Activated naive CD4-positive, alpha-beta T cell treated with Interleukin-2 at 50 U/mL for 16 hours (primary cell): ENCODE measurements at places on chromosomes 3 and 15.
A peak's percentile ranks its signal among the peaks of the same experiment; 100 is the strongest.

- no peak for DNase-seq
Measured at GRCh38 chr3:63168179-63168578, 109.9 kb upstream of the SYNPR start.

DNA sequence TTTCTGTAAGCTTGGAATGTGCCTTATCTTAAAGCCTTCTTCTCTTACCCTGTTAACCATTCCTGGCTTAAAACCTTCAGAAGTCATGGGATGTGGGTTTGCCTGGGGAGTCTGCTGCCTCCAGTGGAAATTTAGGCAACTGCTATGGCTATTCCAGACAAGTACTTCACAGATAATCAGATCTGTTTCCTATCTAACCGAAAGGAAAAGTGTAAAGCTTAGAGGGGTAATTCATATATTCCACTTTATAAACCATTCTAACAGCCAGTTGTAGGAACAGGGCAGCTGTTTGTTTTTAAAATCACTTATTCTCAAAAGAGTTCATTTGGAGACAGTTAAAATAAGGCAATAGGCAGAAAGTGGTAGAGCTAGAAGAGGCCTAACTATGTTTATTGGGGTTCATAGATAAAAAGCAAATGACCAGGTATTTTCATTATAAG lies 219.9 kb downstream of the TCF12 start:
- no peak for DNase-seq

DNA sequence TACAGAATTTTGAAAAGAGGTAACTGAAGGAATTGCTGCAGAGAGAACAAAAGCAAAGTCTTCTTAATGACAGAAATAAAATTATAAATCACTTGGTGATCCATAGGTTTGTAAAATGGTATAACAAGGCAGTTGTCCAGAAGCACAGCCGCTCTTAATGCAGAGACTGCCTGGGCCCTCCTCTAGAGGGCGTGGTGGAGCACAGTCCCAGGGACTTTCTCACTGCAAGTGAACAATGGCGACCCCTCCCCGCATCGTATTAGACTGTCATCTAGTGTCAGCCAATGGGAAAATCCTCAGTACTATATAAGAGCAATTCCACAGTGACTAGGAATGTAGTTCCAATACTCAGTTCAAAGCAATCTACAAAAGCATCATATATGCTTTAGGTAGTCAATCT lies 26.4 kb upstream of the ZBED2 start:
- DNase-seq, result peak; percentile 28

DNA sequence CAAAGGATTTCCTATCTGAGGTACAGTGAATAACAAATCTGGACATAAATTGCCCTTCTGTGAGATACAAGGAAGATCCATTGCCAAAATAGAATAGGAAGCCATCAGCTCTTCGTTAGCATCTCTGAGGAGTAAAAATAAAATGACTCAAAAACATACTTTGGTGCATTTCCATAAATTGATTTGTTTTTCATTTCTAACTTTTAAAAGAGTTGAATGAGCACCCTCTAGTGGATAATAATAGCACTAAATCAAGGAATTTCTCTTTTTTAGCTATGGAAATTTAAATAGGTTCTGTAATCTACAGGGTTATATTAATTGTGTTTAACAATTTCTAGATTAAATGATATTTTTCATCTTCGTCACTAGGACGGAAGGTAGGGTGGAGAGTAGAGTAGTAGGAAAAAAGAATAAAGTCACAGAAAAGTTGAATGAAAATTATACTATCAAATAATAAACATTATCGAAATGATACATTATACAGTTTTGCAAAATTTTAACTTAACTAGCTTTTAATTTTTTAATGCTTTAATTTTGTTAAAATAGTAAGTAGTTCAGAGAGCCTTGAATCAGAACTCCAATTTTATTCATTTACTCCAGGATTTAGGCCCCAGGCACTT lies 6.4 kb downstream of the NSUN3 start:
- no peak for DNase-seq

- DNase-seq, result no peak
Measured at GRCh38 chr3:82001276-82001923, 240.0 kb upstream of the GBE1 start.

- DNase-seq, result no peak
Measured at GRCh38 chr3:64203216-64203615, 22.1 kb downstream of the PRICKLE2 start.

DNA sequence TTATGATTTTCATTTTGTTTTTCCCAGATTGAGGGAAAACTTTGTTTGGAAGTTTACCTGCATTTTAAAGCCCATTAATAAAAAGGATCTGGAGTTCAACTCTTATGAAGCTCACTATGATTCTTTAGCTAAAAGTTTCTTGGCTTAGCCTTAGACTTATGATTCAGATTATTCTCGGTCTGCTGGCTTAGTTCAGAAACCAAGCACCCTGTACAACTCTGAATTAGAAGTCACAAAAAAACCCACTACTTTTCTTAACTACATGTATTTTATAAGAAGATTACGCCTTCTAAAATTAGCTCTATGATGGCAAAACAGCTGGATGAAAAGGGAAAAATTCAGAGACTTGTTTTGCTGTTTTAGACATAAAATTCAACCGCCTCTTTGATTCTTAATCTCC lies 14.3 kb upstream of the DENND4A start:
- DNase-seq, result no peak

DNA sequence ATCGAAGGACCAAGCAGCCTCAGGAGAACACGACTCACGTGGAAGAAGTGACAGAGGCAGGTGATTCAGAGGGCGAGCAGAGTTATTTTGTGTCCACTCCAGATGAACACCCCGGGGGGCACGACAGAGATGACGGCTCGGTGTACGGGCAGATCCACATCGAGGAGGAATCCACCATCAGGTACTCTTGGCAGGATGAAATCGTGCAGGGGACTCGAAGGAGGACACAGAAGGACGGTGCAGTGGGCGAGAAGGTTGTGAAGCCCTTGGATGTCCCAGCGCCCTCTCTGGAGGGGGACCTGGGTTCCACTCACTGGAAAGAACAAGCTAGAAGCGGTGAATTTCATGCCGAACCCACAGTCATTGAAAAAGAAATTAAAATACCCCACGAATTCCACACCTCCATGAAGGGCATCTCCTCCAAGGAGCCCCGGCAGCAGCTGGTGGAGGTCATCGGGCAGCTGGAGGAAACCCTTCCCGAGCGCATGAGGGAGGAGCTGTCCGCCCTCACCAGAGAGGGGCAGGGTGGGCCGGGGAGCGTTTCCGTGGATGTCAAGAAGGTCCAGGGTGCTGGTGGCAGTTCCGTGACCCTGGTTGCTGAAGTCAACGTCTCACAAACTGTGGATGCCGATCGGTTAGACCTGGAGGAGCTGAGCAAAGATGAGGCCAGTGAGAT lies 26.0 kb downstream of the SYNM start:
- DNase-seq, result no peak

DNA sequence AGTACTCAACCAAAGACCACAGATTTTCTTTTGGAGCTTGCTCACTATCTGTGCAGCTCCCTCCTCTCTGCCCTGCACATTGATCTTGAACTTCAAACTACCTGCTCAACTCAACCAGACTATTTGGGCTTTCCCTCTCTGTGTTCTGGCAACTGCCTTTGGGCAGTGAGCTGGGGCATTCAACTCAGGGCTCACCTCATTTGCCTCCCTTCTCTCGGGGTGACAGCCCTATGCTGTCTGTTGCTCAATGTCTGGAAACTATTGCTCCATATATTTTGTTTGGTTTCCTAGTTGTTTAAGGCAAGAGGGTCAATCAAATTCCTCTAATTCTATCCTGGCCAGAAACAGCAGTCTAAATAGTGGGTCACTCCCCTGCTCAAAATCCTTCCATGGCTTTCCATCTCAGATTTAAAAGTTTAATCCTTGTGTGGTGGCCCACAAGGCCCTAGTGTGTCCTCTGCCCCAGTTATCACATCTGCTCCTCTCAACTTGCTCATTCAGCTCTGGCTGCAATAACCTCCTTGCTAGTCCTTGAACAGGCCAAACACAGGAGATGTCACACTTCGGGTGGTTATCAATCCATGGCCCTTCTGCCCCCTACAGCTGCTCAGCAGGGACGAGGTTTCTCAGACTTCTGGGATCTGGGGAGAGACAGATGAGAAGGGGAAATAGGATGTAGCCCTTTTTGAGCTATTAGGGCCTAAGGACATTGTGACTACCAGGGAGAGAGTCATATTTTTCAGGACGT lies 67.8 kb downstream of the SNRK start:
- no peak for DNase-seq

DNA sequence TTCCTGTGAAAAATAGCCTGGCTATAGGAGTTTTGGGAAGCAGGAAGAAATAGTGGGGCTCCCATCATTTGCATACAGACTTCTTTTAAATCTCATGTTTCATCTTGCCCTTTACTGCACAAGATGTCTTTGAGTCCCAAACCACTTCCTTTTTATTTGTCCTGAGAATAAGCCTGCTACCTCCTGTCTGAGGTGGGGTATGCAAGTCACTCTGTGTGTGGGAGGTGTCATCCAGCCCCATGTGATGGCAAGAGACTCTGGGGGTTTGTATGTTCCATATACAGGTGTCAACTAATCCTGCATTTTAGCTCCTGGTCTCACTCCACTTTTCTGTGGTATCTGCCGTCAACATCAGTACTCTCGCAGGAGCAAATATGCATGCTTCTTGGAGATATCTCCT lies 102.0 kb downstream of the OTOL1 start:
- no peak for DNase-seq

- no peak for DNase-seq
Measured at GRCh38 chr15:49327927-49328326, 95.1 kb upstream of the FGF7 start.

GRCh38 chr3:100106531-100107141 lies 7.7 kb downstream of the FILIP1L start:
- no peak for DNase-seq

DNA sequence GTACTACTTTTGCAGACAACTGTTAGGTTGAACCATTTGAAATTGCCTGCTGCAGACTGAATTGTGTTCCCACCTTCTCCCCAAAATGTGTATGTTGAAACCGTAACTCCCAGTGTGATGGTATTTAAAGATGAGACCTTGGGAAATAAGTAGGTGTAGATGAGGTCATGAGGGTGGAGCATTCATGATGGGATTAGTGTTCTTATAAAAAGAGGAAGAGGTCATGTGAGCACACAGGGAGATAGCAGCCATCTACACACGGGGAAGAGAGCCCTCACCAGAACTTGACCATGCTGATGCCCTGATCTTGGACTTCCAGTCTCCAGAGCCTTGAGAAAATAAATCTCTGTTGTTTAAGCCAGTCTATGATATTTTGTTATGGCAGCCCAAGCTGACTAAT lies 17.4 kb upstream of the FHIT start:
- no peak for DNase-seq

DNA sequence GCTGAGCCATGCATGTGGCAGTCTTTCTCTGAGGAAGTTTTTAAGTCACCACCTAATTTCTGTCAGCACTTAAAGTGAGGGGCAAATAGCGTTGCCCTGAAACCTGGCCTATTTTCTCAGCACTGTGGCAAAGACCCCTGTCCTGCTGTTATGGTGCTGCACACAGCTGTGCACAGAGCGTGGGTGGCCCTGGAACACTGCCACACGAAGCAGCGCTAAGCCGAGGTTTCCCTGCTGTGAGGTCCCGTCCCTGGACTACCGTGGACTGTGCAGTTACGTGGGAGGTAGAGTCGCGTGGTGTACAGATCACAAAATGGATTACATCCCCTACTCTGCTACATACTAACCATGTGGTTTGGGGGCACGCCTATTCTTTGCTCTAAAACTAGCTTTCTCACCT lies 101.6 kb upstream of the NR2E3 start:
- no peak for DNase-seq

- no peak for DNase-seq
Measured at GRCh38 chr3:23422517-23422851, 219.4 kb downstream of the UBE2E2 start.

- DNase-seq, result no peak
Measured at GRCh38 chr3:76429581-76430177, 610.2 kb upstream of the ROBO2 start.

DNA sequence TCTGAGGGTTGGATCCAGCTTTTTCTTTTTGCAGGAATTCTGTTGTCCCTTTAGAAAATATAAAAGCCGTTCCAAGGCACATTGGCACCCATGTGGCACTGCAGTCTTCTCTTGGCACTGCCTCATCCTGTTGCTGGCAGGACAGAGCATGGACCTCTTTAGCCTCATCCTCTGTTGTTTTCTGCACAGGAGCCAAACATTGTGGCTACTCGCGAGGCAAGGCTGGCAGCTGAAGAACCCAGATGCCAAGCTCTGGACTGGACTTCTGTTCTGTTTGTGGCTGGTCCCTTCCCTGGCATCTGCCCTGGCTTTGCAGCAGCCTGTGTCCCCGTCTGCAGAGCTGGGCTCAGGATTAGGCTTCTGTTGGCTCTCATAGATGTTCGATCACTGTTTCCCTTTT lies 224.7 kb upstream of the TBC1D5 start:
- DNase-seq, result no peak

- DNase-seq, result no peak
Measured at GRCh38 chr3:178804606-178805005, 267.0 kb downstream of the ZMAT3 start.

DNA sequence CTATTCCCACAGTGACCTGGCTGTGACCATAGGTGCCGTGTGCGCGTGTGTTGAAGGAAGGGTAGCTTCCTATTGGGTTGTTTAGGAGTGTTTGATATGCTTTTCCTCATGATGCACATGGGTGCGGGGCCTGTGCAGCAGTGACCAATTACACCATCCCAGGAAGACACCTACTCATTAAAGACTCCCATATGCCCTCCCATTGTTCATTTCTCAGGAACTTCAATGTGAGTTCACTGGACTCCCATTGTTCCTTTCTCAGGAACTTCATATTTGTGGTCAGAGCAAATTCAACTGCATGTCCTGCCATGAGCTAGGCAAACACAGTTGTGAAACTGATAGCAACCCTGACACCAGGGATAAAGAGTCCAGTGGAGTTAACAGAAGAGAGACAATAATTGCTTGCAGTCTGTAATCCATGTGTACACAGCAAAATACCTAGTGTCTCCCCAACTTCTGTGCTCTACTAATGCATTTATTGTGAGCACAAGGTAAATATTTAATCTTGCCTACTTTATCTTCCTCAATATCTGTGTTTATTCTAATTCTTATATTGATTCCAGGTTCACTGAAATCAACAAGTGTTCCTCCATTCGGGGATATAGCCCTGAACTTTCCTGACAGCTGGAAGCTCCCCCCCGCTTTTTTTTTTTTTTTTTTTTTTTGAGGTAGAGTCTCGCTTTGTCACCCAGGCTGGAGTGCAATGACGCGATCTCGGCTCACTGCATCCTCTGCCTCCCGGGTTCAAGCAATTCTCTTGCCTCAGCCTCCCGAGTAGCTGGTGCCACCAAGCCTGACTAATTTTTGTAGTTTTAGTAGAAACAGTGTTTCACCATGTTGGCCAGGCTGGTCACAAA lies 57.5 kb upstream of the GCNT3 start:
- no peak for DNase-seq
